CD4-positive, alpha-beta T cell treated with Interleukin-17A for 1 hour (primary cell): ENCODE measurements at places on chromosomes 4 and X.

GRCh38 chrX:17860179-17860780 lies 818 bp downstream of the RAI2 start:
- no peak for DNase-seq

GRCh38 chrX:13087322-13088155 lies 43.1 kb upstream of the FAM9C start:
- DNase-seq = peak; percentile 91

DNA sequence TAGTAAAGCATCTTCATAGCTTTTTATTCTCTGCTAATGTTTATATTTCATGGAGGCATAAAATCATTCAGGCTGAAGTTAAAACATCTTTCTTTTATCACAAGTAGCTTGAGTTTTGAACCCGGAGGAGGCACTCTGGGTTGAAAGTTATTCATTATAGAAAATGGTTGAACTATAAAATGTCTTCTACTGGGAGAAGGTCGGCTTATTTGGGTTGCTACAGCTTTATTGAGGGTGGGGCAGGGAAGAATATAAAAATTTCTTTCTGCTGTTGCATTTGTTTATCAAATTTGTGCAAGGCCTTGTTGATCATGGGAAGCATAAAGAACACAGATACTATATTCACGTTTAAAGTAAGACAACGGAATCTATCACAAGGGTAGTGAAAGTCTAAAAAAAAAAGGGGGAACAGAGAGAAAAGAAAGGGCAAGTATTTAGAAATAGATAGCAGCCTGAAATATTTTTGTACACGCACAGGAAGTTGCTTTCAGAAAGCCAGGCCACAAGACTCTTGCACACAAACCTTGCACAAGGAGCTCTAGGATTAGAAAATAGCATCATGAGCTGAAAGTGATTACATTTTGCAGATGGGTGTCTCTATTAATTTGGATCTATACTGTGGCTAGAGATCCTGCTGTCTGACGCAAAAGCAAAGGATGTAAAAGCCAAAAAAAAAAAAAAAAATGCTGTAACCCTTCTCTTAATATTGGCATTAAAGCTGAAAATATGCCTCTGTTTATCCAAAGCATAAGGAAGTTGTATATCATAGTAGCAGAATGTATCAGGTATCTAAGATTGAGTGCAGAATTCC lies 37.2 kb upstream of the FAM9C start:
- peak; percentile 53 for DNase-seq

DNA sequence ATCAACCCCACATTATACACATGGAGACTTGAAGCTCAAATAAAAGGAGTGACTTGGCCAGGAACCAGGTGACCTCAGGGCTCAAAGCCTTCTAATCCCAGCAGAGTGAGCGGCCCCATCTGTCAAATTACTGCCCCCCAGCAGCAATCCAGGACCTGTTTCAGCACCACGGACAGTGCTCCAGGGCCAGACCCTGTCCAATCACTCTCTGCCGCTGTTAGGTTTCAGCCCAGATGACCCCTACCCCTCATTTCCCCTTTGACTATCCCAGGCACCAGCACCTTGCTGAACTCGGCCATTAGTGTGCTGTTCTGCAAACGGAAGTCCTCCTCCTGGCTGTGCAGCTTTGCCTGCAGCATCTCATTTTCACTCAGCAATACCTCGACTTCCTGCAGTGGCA lies 5.1 kb downstream of the GRIPAP1 start:
- DNase-seq = no peak

GRCh38 chr4:38180456-38180855 lies 220.3 kb downstream of the PTTG2 start:
- no peak for DNase-seq

- DNase-seq = no peak
These were observed 13.0 kb upstream of the SLC25A5 start for GRCh38 chrX:119455264-119455663.

GRCh38 chr4:171117457-171117856 lies 695.7 kb upstream of the GALNTL6 start:
- no peak for DNase-seq
